ENCODE measurements at places on chromosomes 2 and 18. TPM values are rescaled to one million over a fixed set of nuclear protein-coding genes. Genes with fewer than 3 reads are reported as not detected.

The CACNB4 gene
- total RNA-seq = 1.8 TPM

DNA sequence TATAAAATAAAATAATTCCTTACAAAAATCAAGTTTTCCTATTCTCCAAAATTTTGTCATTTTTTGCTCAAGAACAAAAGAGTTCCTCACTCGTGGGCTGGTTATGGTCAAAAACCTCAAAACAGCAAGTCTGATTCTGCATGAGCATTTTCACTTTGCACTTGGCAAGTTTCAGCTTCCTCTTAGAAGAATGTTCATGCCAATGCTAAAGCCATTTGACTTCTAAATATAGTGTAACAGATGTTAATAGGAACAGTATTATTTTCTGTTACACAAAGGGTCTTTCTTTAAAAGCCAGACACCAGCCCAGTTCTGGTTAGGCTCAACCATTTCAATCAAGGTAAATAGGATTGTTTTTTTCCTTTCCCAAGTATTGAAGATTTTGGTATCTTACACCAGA, 261.3 kb upstream of the CCDC68 start:
- no peak for DNase-seq

GRCh38 chr2:1704631-1705556, 39.4 kb downstream of the PXDN start:
- DNase-seq = no peak

DNA sequence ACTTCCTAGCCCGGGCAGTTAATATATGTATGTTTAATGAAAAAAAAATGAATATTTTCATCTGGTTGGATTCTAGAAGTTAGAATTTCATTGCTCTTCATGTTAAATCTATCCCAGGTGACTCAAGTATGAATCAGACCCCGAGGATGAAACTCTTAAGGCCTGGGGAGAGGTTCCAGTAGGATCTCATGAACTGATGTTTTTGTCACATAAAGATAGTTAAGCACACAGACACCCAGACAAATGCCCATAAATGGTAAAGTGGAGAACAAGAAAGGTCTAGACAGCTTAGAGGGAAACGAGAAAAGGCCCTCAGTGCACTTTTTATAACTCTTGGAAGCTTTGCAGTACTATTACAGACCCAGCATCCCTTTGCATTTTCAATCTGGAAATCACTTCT, 114.1 kb downstream of the RIF1 start:
- DNase-seq = no peak

The IL18R1 gene
- total RNA-seq = 1.2 TPM

All from adrenal gland (tissue), 19 donors.